ENCODE measurements at places on chromosomes 7 and 10.

- no peaks in the 10 kb centered on the region for H3K36me3 ChIP-seq
- H3K4me3 ChIP-seq: peak within 1 kb of the TSS; percentile 68
- H3K27me3 ChIP-seq: no peaks in the 10 kb centered on the region
- peak within 1 kb of the TSS; percentile 86 for H3K27ac ChIP-seq
- DNase-seq: peak; percentile 94
These were observed at the start of gene ZNF775 for GRCh38 chr7:150378853-150379440. Gene ZNF775 (plus strand): TSS chr7:150379330. CDS start chr7:150388471, 9,141 bp downstream.

DNA sequence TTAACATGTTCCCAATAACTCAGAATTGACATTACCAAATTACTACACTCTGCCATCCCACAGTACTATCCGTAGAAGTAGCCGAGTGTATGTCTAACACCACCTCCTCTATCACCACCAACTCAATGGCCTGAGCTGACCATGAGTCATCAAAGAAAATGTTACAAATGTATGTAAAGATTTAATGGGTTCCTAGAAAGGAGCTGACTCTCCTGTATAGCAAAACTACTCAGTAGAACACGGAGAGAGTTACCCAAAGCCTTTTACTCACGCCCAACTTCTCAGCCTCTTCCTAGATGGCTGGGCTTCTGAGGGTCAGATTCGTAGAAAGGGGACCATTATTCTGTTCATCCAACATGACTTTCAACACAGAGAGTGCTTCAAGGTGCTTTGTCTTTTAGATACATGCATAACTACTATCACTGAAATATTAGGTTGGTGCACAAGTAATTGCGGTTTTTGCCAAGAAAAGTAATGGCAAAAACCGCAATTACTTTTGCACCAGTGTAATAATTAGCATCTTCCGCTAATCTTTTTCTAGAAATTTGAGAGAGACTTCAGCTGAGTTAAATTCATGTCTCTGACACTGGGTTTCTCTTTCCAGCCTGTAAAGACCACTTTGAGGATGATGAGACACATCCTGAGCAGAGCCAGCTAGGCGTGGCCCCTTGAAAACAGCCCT lies 24.0 kb upstream of the NANOS1 start:
- no peak for DNase-seq
- H3K4me1 ChIP-seq: no peaks in the 10 kb centered on the region
- H3K27ac ChIP-seq: no peak overlapping the region

- DNase-seq: no peak
- H3K4me3 ChIP-seq: no peak overlapping the region
- H3K27me3 ChIP-seq: no peaks in the 10 kb centered on the region
These were observed 75.2 kb downstream of the TEX36 start for GRCh38 chr10:125607689-125608290.

GRCh38 chr10:127215866-127216265 lies 19.5 kb upstream of the INSYN2A start:
- H3K36me3 ChIP-seq: no peaks in the 10 kb centered on the region
- H3K27ac ChIP-seq: no peak overlapping the region
- no peaks in the 10 kb centered on the region for H3K27me3 ChIP-seq
- DNase-seq: no peak

- H3K27ac ChIP-seq: no peak overlapping the region
- H3K27me3 ChIP-seq: no peaks in the 10 kb centered on the region
- H3K36me3 ChIP-seq: no peaks in the 10 kb centered on the region
- H3K4me3 ChIP-seq: no peak overlapping the region
- H3K4me1 ChIP-seq: no peaks in the 10 kb centered on the region
These were observed 124.2 kb downstream of the PLPP4 start for GRCh38 chr10:120580918-120581895.

- H3K4me1 ChIP-seq: no peaks in the 10 kb centered on the region
- H3K36me3 ChIP-seq: no peaks in the 10 kb centered on the region
- no peak for DNase-seq
- no peak overlapping the region for H3K27ac ChIP-seq
- H3K27me3 ChIP-seq: no peaks in the 10 kb centered on the region
These were observed 38.4 kb downstream of the ANK3 start for GRCh38 chr10:60351191-60351853.

DNA sequence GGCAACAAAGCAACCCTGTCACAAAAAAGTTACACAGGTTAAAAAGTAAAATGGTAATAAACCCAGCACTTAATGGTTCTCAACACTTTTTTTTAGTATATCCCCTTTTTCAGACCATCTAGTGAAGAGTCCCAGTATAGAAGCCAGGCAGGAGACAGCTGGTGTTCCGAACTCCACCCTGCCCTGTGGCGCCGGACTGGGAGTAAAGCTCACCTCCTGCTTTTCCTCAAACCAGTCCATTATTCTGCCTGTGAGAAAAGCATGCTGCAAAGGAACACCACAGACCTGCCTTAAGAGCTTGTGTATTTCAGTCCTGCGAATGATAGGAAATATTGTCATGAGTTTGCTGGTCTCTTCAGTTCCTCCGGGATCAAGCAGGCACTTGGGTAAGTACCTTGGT lies 81.0 kb downstream of the EZH2 start:
- no peaks in the 10 kb centered on the region for H3K36me3 ChIP-seq
- H3K27ac ChIP-seq: no peak overlapping the region
- no peaks in the 10 kb centered on the region for H3K4me1 ChIP-seq
- H3K4me3 ChIP-seq: no peak overlapping the region

- no peaks in the 10 kb centered on the region for H3K27me3 ChIP-seq
- H3K4me1 ChIP-seq: peaks cover 3% of the 10 kb centered on the region
- DNase-seq: no peak
- no peak overlapping the region for H3K4me3 ChIP-seq
- peak overlapping the region; percentile 69 for H3K27ac ChIP-seq
These were observed 37.6 kb downstream of the ENTPD1 start for GRCh38 chr10:95793401-95794045.

DNA sequence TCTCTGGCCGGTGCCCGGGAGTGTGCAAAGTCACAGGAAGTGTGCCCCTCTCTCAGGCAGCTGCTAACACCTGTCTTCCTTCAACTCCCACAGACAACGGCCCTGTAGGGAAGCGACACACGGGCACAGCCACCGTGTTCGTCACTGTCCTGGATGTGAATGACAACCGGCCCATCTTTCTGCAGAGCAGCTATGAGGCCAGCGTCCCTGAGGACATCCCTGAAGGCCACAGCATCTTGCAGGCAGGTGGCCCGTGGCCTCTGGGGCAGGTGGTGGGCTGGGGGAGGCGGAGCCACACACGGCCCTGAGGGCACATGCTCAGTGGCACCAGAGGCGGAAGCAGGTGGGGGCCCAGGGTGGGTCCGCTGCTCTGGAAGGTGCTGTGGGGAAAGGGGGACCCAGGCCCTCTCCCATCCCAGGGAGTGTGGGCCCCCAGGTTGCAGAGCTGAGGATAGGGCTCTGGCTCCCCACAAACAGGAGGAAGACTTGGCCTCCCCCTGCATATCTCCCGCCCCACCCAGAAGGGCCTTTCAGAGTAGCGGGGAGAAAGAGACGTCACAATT lies 6.9 kb downstream of the C10orf105 start:
- peak overlapping the region; percentile 94 for H3K27ac ChIP-seq
- H3K4me1 ChIP-seq: peaks cover 14% of the 10 kb centered on the region
- no peaks in the 10 kb centered on the region for H3K36me3 ChIP-seq

DNA sequence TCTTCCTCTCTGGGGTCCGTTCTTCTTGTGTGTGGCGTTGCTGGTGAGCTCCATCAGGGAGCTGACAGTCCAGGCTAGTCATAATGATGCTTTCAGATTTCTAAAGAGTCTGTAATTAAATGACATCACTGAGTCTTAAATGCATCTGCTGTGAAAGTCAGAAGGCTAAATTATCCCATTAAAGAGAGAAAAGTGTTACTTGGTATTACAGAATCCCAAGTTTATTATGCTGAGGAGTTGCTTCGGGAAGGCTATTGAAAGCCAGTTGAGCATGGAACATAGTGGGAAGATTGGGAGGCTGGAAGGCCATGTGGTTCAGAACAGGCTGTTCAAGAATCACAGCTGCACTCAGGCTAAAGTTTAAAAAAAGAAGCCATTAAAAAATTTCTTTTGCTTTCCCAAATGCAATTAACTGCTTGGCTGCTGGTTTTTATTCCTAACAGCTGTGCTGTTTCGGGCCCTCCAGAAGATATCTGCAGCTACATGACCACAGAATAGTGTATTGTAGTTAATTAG lies 342.6 kb upstream of the LRGUK start:
- no peaks in the 10 kb centered on the region for H3K36me3 ChIP-seq
- no peak overlapping the region for H3K4me3 ChIP-seq
- no peak overlapping the region for H3K27ac ChIP-seq
- no peaks in the 10 kb centered on the region for H3K27me3 ChIP-seq
- DNase-seq: no peak

DNA sequence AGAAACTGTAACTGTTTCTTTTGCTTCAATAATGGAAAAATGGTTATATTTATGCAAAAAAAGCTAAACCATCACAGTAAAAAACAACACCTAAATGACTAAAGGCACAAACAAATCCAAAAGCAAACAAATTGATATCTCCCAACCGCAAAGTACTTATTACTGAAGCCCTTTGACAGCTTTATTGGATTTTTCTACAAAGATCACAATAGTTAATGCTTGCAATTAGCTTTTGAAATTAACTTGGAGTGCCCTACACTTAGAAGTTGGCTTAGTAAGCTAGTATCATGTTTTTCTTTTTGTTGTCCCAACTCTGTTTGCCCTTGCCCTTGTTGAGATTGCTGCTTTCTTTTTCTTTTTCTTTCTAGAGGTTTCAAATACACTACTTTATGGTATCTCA lies 257.5 kb downstream of the INHBA start:
- H3K4me3 ChIP-seq: no peak overlapping the region
- DNase-seq: no peak
- H3K27ac ChIP-seq: no peak overlapping the region
- H3K36me3 ChIP-seq: no peaks in the 10 kb centered on the region
- no peaks in the 10 kb centered on the region for H3K27me3 ChIP-seq
- no peaks in the 10 kb centered on the region for H3K4me1 ChIP-seq

GRCh38 chr7:135208102-135208793 lies 3.1 kb downstream of the WDR91 start:
- no peak for DNase-seq
- no peaks in the 10 kb centered on the region for H3K4me1 ChIP-seq
- no peak overlapping the region for H3K4me3 ChIP-seq

GRCh38 chr10:7817984-7818294 lies 366 bp upstream of the TAF3 start:
- no peaks in the 10 kb centered on the region for H3K36me3 ChIP-seq
- H3K4me3 ChIP-seq: peak overlapping the region; percentile 95
- H3K4me1 ChIP-seq: no peaks in the 10 kb centered on the region
- H3K27me3 ChIP-seq: no peaks in the 10 kb centered on the region
- no peak for DNase-seq
- H3K27ac ChIP-seq: peak overlapping the region; percentile 68

GRCh38 chr10:110498087-110498981 lies 627 bp downstream of the DUSP5 start:
- peak overlapping the region; percentile 83 for H3K27ac ChIP-seq
- no peaks in the 10 kb centered on the region for H3K27me3 ChIP-seq
- DNase-seq: peak; percentile 45
- H3K4me3 ChIP-seq: peak overlapping the region; percentile 48
- no peaks in the 10 kb centered on the region for H3K36me3 ChIP-seq

DNA sequence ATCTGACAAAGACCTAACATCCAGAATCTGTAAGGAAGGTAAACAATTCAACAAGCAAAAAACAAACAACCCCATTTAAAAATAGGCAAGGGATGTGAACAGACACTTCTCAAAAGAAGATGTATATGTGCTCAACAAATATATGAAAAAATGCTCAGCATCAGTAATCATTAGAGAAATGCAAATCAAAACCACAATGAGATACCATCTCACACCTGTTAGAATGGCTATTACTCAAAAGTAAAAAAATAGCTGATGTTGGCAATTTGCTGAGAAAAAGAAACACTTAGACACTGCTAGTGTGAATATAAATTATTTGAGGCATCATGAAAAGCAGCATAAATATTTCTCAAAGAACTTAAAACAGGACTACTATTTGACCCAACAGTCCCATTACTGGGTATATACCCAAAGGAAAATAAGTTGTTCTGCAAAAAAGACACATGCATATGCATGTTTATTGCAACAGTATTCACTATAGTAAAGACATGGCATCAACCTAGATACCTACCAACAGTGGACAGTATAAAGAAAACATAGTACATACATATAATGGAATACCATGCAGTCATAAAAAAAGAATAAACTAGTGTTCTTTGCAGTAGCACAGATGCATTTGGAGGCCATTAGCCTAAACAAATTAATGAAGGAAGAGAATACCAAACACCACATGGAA lies 980.1 kb downstream of the KCNMA1 start:
- H3K36me3 ChIP-seq: no peaks in the 10 kb centered on the region
- no peak for DNase-seq
- no peak overlapping the region for H3K4me3 ChIP-seq
